ENCODE measurements at places on chromosomes 16 and 17.

- DNase-seq = peak; percentile 76
These were observed 12.7 kb downstream of the MRM3 start for GRCh38 chr17:794876-795275.

- DNase-seq = peak; percentile 27
These were observed 908 bp upstream of the CLUH start for GRCh38 chr17:2712300-2713043.

DNA sequence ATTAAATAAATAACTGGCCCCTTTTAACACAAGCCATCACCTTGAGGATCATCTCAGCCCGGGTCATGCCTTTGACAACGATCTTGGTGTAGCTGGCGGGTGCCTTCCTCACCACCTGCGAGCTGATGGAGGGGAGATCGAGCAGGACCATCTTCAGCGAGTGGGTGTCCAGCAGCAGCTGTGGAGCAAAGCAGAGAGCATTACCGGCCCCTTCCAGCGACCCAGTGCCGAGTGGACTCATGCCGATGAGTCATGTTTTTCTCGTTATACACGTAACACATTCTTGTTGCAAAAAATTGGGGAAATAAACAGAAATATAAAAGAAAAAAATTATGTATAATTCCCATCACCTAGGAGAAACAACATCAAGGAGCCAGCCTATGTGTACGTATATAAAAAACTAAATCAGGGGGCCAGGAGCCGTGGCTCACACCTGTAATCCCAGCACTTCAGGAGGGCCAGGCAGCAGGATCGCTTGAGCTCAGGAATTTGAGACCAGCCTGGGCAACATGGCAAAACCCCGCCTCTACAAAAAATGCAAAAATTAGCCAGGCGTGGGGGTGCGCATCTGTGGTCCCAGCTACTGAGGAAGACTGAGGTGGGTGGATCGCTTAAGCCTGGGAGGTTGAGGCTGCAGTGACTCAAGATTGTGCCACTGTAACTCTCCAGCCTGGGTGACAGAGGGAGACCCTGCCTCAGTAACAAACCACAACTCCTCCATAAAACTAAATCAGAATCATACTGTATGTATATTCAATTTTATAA lies 169.1 kb upstream of the RPH3AL start:
- no peak for DNase-seq

- peak; percentile 87 for DNase-seq
These were observed 10.9 kb downstream of the HAPSTR1 start for GRCh38 chr16:9102379-9102778.

GRCh38 chr17:55398689-55399088 lies 22.9 kb downstream of the MMD start:
- no peak for DNase-seq

- DNase-seq = peak; percentile 69
These were observed 134.8 kb downstream of the HS3ST2 start for GRCh38 chr16:22948603-22949368.

GRCh38 chr17:2022647-2023240 lies 2.4 kb downstream of the RTN4RL1 start:
- no peak for DNase-seq

DNA sequence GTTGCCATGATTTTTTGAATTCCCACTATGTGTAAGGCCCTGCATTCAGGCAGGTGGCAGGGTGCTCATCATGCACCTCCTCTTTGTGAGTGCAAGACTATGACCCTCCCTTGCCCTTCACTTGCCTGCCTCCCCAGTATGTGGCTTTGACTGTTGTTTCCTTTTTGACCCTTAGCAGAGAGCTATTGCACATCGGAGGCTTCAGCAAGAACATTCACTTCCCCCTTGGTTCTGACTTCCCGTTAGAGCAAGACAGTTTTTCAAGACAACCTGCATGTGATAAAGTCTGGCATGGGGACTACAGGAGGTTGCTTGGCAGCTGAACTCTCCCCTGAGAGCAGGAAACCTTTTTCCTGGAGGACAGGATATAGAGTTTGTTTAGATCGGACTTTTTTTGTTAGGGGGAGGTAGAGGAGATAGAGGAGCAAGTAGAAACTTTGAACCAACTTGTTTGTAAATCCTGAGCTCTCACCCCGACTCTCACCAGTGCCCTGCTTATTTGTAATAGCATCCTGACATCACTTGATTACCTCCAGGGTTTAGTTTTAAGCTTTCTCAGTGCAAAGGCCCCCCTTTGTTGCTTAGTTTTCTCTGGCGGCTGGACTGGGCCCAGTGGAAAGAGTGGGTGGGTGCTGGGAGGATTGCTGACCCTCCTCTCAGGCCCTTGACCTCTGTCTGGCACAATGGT lies 34.3 kb downstream of the LIMD2 start:
- no peak for DNase-seq

DNA sequence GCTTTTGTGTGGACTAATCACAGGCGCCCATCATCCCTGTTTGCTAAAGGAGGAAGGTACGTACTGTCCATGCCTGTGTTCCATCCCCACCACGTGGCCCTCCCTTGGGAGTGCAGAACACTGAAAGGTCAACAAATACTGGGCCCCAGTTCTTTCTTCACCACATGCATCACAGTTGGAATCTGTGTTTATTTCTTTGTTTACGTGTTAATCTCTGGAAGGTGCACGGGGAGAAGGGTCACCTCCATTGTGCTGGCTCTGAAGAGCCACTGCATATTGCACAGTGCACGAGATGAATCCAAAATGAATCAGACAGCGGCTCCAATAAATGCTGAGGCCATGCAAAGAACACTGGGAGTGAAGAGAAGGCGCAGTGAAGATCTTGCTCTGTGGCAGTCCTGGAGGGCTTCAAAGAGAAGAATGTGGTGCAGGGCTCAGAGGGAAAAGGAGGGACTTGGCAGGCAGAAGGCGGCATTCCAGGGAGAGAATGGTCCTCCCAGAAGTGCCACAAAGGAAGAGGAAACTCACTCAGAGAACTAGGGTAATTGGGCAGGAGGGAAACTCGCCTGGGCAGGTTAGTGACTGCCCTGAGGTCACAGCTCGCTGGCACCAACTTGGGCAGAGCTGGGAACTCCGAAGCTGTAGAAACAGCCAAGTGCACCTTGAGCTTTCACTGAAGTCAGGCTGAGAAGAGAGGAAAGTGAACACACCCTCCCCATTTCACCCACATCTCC lies 3.7 kb downstream of the RPH3AL start:
- DNase-seq = peak; percentile 47

DNA sequence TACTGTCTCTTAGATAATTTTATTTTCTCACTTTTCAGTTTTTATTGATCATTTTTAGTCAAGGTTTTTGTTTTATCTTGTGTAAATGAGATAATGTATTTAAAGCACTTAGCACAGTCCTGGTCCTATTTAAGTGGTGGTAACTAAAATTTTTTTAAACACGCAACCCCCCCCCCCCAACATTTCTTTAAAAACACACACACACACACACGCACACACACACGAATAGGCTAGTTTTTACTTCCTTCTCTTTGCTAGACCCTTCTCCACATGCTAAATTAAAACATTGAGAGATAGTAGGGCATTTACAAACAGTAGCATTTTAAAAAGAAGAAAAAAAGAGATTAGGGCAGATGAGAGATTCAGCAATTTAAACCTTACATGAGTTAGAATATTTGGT lies 5.0 kb downstream of the NFATC3 start:
- DNase-seq = no peak

DNA sequence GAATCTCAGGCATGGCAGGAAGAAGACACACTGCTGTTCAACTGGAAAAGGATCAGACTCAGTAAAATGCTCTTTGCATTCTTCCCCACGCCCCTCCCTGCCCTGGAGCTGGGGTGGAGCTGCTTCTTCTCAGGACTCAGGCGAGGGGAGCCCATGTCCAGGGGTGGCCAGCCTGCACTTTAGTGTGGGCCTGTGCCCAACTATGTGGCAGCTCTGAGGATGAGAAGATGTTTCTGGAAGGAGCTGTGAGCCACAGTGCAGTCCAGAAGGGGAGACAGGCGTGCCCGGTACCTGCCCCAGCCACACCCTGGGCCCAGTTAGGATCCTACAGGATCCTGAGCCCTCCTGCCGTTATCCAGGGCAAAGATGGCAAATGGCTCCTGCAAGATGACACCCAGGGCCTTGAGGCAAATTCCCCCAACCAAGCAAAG lies 120.3 kb downstream of the ANKRD11 start:
- no peak for DNase-seq

GRCh38 chr16:86593913-86594620 lies 15.7 kb downstream of the FOXL1 start:
- DNase-seq = no peak

GRCh38 chr17:47413872-47414271 lies 90.1 kb downstream of the EFCAB13 start:
- peak; percentile 3 for DNase-seq

GRCh38 chr16:4615384-4616046 lies 827 bp upstream of the UBALD1 start:
- no peak for DNase-seq

DNA sequence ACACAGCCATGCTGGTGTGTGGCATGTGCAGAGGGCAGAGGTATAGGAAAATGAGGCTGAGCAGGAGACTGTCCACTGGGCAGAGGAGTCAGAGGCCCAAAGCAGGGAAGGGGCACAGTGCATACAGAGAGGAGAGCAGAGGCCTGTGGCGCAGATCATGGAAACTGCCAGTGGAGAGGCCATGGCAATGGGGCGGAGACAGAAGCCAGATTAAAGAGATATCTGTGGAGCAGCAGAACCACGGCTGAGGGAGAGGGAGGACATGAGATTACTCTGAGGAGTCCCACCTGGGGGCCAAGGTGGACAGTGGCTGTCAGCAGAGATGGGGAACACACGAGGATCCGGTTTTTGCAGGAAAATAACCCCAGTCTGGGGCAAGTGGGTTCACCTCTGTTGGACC lies 43.3 kb downstream of the RANBP10 start:
- DNase-seq = no peak

- DNase-seq = peak; percentile 40
These were observed 61.2 kb downstream of the SPACA3 start for GRCh38 chr17:33052856-33053255.

GRCh38 chr16:87348616-87349157 lies 31.5 kb upstream of the C16orf95 start:
- no peak for DNase-seq

- no peak for DNase-seq
These were observed 1.8 kb upstream of the ENPP7 start for GRCh38 chr17:79728908-79729471.

GRCh38 chr16:47940466-47940865 lies 215.3 kb downstream of the ABCC12 start:
- DNase-seq = no peak

DNA sequence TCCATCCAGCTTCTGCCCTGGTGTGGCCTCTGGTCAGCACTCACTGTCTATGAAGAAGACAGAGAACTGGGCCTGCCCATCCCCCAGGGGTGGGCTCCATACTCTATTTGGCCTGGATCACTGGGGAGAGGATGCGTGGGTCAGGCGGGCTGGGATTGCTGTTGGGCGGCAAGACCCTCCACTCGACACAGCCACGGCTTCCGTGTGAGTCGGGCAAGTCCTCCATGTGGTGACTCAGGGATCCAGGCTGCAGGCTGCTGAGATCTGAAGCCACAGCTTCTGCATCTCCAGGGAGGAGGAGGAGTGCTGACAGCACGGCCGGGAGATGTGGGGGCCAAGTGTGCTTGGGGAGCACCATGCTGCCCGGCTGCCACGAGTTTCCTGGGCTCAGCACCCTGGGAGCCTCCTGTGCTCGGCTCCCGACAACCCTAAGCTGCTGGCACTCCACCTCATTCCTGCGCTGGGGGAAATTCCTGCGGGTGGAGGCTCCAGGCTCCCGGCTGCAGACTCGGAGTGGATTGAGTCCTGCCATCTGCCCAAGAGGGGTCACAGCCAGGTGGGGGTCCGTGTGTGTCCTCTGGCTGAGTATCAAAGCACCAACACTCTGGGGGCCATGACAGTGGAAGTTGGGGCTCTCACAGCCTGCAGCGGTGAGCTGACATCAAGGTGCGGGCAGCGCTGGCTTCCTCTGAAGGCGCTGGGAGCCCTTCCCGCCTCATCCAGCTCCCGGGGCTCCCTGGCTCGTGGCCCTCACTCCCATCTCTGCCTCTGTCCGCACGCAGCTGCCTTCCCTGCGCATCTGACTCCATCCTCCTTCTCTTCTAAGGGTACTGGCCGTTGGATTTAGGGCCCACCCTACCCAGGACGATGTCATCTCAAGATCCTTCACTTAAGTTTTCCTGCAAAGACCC lies 24.4 kb upstream of the CBFA2T3 start:
- no peak for DNase-seq

- DNase-seq = peak; percentile 89
These were observed at the start of gene KDM6B for GRCh38 chr17:7833795-7834541. TSS of gene KDM6B (plus strand) at chr17:7834217. CDS start at chr17:7845555, 11,338 bp downstream.

- DNase-seq = no peak
These were observed 983 bp downstream of the VAT1L start for GRCh38 chr16:77789085-77790008.

DNA sequence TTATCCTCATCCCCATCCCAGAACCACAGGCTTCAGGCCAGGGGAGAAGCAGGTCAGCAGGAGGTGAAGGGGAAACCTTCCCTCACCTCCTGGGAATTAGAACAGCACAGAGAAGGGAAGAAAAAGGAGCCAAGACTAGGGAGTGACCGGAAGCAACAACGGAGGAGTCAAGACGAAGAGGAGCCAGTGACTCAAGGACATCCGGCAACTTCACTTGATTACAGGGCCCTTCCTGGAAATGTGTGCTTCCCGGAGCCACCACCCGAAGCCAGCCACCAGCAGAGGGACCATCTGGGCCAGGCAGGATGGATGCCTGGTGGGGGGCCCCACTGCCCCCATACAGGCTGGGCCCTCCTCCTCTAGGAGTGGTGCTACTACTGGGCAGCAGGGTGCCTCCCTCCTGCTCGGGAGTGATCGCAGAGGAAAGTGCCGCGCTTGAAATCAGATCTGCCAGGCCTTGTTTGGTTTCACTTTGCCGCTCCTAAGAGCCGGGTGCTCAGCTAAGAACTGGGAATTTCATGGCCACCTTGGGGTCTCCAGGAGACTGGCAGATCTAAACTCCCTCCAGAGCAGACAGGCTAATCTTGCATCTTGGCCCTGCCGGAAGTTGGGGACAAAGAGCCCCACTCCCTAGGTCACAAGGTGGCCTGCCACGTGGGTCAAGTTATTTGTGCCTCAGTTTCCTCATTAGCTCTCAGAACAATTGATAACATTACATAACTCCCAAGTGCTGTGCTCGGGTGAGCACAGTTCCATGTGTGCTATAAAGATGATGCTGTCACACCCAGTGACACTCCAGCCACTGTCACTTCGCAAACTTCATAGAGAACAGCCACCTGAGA lies 6.6 kb downstream of the CDC42EP4 start:
- DNase-seq = peak; percentile 85

- DNase-seq = no peak
These were observed 872 bp downstream of the ELMO3 start for GRCh38 chr16:67199808-67200198.

DNA sequence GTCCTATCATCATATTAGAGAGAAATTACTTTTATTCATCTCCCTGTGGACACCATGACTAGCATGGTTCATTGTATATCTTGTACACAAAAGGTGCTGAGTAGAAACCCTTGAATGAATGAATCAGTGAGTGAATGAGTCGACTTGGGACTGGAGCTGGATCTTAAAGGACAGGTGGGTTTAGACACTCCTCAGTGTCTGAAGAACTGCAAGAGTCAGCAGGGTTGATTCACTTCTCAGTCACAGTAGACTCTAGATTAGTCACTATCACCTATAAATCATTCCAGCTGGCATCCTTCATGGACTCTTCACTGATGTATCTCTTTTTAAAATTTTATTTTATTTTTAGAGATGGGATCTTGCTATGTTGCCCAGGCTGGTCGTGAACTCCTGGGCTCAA lies 30.1 kb upstream of the PMFBP1 start:
- DNase-seq = peak; percentile 89

Data from kidney tubule cell (primary cell).